ENCODE measurements at places on chromosomes 4 and X. TPM values are rescaled to one million over a fixed set of nuclear protein-coding genes. Genes with fewer than 3 reads are reported as not detected.

- no peak for DNase-seq
These were observed 161.7 kb upstream of the NAP1L5 start for GRCh38 chr4:88859191-88859812.

DNA sequence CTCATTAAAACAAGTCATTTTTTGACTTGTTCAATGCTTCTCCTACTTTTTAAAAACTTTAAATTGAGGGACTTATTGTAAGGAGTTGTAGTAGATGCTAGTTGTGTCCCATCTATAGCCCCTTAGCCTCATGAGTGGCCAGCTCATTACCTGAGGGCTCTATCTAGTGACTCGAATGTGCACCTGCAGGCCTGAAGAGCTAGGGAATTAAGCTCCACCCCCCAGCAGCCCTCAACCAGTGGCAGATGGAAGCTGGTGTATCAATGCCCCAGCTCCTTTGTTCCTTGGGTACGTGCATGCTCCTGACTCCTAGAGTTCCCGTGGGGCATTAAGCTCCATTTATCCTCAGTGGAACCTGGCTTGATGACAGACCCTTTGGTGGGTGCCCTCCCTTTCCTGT lies 146.7 kb upstream of the FAM9B start:
- no peak for DNase-seq

GYPE gene
- 1.2 TPM for total RNA-seq

- no peak for DNase-seq
These were observed 108.3 kb downstream of the SHROOM3 start for GRCh38 chr4:76543378-76543777.

DNA sequence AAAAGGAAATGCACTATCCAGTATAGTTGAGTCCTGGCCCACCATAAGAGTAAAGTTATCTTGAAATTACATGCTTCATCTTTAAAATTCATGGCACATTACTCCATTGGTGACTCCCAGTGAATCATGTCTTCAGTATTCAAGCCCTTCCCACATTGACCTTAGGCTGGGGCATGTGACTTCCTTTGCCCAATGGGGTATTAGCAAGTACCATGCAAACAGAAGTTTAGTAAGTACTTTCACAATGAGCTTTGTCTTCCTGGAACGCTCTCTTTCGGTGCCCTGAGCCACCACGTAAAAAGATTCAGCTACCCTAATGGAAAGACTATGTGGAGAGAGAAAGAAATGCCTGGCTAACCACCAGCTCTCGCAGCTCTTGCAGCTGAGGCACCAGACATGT lies 235.4 kb downstream of the HNRNPD start:
- no peak for DNase-seq

DNA sequence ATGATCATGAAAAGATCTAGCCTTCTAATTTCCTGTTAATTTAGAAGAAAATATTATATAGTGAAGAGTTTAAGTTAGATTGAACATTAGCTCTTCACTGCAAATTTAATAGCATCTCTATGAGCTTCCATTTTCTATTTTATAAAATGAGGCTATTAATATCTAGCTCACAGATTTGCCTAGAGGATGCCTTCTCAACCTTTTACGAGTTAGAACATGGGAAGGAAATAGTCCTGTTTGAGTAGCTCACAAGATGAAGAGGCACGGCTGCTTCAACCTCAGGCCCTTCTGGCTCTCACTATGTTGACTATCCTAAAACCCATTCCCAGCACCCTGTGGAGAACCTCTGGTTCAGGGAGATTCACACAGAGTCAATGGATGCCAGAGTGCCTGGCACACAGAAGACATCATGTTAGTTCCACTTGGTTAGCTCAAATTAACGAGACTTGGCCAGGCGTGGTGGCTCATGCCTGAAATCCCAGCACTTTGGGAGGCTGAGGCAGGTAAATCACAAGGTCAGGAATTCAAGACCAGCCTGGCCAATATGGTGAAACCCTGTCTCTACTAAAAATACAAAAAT lies 97.9 kb upstream of the GUCY1A1 start:
- DNase-seq: no peak

DNA sequence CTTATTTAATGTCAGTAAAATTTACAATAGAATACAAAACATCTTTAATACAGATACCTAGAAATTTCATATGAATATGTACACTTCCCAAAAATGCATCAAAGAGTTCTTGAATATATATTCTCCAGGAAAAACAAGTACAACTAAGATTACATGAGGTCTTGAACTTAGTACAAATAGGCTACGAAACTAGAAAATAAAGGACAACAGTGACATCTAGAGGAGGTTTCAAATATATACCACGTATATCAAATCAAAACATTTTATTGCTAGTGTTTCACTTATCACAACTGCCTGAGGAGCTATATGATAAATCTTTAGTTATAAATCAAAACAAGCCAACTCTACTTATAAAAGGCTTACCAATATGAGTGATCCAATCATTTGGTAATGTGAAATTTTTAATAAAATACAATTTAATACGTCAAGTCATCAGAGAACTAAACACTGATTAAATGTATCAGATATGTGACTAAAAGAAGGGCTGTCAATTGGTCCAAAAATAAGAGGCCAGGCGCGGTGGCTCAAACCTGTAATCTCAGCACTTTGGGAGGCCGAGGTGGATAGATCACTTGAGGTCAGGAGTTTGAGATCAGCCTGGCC lies 36.6 kb downstream of the ANAPC10 start:
- DNase-seq: peak; percentile 69

GRCh38 chrX:119477812-119478232 lies 9.6 kb downstream of the SLC25A5 start:
- peak; percentile 51 for DNase-seq

AREG gene
- total RNA-seq: not detected

GRCh38 chr4:142405021-142405694 lies 440.9 kb downstream of the INPP4B start:
- DNase-seq: peak; percentile 96

DNA sequence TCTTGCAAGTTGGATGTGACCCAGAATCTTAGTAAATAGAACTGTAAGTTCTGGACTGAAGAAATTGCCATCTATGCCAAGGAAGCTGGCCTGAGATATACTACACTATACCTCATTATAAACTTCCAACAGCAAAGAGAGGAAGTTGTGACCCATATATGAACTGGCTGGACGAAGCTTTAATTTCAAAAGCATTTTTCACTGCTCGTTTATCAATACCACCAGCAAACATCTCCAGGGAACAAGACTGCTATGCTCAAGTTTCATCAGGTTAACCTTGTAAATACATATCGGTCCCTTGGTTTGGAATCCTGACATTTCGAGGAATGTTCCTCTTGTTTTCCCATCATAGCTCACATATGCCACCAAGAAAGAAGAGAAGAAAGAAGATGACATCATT lies 334.5 kb upstream of the IGFBP7 start:
- no peak for DNase-seq

Data from A673 (cell line).